Caco-2 (cell line): ENCODE measurements at places on chromosomes 3 and 15. TPM values are rescaled to one million over a fixed set of nuclear protein-coding genes. Genes with fewer than 3 reads are reported as not detected.

The ANKUB1 gene
- total RNA-seq, result not detected in 2 replicates

- no peak for DNase-seq
Measured at GRCh38 chr3:117444175-117444574, 734.6 kb downstream of the TUSC7 start.

- DNase-seq, result no peak
Measured at GRCh38 chr3:41202834-41203345, 3.6 kb downstream of the CTNNB1 start.

- no peak for DNase-seq
Measured at GRCh38 chr3:121722411-121722810, 27.1 kb downstream of the GOLGB1 start.

DNA sequence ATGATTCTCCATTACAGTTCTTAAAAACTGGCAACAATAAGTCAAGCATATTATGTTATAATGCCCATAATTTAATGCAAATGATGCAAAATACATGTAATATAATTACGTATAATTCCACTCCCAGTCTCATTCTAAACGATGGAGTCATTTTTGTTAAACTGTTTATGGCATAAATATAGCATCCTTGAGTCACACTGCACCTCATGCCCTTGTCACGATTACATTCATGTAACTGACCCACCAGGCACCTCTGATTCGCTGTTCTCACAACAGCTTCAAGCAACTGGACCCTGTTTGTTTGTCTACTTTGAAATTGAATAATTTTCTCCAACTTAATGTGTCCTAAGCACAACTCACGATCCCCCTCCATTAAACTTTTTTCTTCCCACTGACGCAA, 148.0 kb upstream of the LRTM1 start:
- no peak for DNase-seq

DNA sequence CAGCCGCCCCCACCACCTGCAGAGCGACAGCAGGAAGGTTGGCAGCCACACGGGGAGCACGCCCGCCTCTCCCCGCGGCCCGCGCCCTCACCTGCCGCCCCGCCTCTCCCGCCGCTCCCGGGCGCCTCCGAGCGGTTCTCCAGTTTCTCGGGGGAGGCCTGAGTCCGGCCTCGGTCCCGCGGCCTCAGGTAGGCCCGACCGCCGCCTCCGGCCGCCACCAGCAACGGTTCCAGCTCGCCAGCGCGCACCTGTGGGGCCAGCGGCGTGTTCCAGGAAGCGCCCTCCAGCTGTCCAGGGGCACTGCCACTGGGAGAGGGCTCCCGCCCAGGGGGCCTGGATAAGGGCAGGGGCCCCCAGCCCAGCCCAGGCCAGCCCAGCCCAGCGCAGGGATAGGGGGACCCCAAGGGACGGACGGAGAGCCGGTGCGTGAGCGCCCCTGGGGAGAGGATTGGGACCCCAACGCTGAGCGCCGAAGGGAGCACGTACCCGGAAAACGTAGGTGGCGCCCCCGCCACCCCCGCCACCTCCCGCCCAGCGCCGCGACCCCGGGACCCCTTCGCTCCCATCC, 2.2 kb downstream of the LTK start:
- DNase-seq, result no peak
